Activated T-helper 1 cell treated with Interleukin-2 at 50 U/mL for 16 hours (primary cell): ENCODE measurements at places on chromosomes 11 and 22.

- DNase-seq = no peak
Measured at GRCh38 chr22:25643232-25644000, 78.9 kb downstream of the GRK3 start.

DNA sequence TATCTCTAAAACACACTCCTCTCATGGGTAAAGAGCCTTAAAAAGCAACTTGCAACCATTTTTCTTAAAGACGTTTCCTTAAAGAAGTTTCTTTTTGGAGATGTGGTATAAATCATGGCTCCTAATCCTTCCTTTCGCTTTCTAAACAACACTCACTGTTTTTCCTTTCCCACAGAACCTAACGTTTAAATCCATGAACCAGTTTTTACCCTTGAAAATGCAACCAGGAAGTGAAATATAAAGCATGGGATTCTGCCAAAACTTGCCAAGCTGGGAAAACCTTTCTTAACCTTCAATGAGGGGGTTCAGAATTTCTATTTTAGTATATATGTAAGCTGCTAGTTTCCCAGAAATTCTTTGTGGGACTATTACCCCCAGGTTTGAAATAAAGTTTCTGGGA, 8.6 kb downstream of the PLEKHA7 start:
- no peak for DNase-seq

DNA sequence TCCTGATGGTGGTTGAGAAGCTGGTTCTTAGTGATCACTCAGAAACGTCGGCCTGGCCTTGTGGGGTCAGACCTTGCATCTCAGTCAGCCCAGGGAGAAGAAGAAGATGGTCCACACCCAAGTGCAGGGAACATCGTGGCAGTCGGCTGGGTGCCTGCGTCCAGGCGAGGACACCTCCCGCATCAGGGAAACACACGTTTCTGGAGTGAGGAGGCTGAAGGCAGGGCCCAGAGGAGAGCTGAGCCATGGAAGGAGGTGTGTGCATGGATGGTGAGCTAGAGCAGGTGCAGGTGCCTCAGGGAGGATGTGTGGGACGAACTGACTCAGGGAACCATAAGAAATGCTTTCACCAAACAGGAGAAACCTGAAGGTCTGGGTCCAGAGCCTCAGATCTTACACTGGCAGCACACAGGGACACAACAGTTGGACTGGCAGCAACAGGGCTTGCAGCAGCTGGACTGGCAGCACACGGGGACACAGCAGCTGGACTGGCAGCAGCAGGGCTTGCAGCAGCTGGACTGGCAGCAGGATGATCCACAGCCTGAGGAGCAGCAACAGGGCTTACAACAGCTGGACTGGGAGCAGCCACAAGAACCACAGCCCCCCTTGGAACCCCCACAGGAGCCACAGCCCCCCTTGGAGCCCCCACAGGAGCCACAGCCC, 632 bp downstream of the KRTAP5-2 start:
- no peak for DNase-seq

GRCh38 chr11:41308286-41308685, 151.2 kb downstream of the LRRC4C start:
- DNase-seq = no peak

DNA sequence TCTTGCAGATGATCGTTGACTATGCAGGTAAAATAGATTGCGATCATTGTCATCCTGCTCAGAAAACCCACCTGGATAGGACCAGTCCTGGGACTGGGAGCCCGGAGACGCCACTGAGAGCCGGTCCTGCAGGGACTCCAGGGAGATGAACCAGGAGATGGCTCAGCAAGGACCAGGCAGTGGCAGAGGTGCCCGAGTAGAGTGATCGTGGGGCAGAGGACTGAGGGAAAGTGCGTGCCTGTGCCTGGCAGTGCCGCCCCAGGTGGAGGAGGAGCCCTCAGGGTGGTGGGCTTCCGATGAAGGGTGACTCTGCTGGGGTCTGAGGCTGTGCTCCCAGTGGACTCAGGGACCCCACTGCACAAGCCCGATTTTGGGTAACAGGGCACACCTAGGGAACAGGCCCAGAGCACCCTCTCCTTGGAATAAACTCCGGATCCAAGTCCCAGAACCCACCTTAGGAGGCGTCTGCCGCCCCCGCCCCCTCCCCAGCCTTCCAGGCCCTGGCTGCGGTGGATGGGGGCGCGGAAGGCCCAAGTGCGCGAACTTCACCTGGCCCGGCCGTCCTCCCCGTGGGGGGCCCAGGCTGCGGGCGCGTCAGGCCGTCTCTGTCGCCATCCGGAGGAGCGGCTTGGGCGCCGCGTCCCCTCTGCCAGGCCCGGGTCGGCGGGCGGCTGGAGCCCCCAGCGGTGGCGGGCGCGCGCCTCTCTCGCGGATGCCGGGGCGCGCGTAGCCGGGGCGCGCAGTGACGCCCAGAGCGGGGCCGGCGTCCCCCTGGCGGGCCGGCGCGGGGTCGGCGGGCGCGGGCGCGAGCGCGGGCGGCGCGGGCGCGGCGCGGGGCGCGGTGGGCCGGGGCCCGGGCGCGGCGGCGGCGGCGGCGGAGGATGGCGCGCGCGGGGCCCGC, 1338.8 kb downstream of the BRD1 start:
- no peak for DNase-seq

DNA sequence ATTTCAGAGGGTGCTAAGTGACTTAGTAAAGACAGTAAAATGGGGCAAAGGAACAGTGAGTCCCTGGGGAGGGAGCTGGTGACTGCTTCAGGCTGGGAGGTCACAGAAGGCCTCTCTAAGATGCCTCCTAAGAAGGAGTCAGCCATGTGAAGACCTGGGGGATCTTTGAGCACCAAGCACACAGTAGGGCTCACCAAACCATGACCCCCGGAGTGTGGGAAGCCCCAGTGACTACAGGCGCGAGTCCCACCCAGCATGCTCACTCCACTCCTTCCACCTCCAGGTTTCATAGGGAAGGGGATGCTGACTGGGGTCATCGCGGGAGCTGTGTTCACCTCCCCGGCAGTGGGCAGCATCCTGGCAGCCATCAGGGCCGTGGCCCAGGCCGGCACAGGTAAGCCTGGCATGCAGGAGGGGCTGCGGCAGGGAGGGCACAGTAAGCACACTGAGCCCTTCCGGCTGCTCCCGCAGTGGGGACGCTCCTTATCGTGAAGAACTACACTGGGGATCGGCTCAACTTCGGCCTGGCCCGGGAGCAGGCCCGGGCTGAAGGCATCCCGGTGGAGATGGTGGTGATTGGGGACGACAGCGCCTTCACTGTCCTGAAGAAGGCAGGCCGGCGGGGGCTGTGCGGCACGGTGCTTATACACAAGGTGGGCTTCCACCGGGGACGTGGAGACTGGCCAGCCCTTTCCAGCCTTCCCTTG, 5.9 kb downstream of the TKFC start:
- DNase-seq = no peak

DNA sequence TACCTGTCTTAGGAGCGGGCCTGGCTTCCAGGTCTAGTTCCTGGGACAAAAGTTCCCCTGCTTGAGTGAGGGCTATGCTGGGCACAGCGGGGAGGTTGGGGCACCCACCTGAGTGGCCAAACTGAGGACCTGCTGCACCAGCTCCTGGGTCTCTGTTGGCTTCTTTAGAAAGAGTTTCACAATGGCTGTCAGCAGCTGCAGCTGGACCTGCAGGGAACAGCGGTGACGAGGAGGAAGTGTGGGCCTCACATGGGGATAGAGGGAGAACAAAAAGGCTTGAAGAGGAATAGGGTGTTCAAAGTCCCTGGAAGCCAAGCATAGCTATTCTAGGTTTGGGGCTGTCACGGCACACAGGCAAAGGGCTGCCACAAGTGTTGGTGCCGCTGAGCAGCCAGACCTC, 26.7 kb upstream of the RASL10A start:
- no peak for DNase-seq

GRCh38 chr11:30585892-30586250, 282 bp downstream of the MPPED2 start:
- no peak for DNase-seq

DNA sequence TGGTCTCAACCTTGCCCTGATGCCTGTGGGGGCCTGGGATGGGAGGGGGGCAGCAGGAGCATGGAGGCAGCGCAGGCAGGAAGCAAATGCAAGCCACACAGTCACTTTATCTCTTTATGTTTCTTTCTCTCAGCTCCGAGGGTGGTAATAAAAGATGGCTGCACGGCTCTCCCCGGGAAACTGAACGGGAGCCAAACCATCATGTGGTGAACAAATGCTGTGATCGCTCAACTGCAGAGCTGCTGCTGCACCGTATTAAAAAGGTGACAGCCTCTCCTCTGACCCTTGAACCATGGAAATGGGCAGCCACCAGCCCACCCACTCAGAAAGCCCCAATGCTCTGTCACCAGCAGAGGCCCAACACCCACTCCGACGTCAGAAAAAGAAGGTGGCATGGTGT, 110.0 kb downstream of the TIMP3 start:
- DNase-seq = no peak

DNA sequence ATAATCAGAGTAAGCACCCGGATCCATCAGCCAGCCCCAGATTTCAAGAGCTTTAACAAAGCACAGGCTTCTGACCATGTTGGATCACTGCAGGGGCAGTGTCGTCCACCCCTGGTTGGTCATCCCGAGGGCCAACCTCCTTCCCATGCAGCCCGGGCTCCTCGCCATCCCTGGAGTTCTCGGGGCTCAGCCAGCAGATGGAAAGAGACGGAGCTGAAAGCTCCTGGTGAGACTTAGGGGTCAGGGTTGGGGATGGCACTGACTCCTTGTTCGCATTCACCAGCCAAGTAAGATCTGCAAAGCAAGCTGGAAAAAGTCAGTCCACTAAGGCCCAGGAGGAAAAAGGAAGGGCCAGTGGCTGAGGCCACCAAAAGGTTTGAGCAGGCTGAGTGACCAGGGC, 888.9 kb downstream of the BRD1 start:
- no peak for DNase-seq

- DNase-seq = no peak
Measured at GRCh38 chr11:93330446-93330984, at the start of gene DEUP1. TSS of gene DEUP1 (plus strand) at chr11:93330742. CDS start at chr11:93332260, 1,518 bp downstream.

DNA sequence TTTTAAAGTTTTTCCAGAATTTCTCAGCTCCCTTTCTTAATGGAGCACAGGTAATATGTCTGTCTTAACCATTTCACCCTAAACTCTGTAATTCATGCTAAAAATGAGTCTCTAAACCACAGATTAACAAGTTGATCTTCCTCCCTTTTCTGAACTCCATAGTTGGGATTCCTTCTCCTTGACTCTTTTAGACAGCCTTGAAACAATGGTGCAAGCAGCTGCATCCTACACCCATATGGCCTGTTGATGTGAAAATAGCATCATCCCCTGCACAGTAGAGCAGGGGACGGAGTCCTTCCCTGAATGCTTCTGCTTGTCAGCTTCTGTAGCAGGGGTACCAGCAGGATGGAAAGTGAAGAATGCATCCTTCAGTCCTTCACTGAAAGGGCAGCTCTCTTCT, 192.8 kb upstream of the SORL1-AS1 start:
- no peak for DNase-seq

DNA sequence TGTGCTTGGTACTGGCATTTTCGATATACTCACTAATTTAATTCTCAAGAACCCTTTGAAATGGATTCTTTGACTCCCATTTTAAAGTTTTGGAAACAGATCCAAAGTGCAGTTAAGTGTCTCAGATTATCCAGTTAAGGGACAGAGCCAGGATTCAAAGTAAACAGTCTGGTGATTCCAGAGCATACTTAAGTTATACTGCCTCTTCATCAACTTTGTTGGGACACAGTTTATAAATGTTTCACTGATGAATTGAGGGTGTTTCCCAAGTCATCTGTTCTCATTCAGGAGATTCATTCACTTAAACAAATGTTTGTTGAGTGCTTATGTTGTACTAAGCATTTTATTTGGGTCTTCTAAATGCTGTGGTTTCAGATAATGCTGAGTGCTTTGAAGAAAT, 17.1 kb downstream of the KDM2A start:
- no peak for DNase-seq

DNA sequence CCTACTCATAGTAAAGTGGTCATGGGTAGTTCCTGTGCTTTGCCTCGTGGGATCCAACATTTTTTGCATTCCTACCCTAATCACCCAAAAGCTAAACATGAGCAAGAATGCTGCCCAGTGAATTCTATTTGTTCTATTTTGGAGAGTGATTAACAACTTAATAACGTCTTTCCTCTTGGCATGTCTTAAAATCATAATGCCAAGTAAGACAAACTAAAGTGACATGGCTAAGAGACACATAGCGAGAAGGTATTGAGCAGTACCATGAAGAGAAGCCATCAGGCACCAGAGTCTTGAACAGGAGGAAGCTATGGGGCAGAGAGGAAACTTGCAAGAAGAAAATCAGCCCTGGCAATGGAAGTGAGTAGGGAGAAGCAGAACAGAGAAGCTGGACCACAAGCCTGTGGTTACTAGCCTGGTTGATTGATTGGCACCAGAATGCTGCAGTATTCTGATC, 32.0 kb downstream of the EXPH5 start:
- no peak for DNase-seq

DNA sequence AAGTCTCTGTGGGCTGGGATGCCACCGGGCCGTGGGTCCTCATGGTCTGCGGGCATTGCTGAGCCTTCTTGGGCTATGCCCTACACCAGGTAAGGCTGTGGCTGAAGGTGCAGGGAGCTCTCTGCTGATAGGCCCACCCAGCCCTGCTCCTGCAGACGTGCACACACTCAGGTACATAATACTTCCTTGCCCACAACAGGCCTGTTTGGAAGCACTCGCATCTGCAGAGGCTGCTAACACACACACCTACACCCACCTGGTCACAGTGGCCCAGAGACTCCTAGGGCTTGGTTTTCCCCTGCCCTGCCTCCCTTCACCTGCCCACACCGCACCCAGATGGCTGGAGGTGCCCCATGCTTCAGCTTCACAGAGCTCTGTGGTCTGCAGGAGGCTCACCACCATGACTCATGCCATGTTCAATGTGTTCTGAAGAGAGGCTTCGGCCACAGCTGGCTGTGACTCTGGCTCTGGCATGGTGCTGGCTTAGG, 72.8 kb upstream of the KCNQ1OT1 start:
- no peak for DNase-seq

DNA sequence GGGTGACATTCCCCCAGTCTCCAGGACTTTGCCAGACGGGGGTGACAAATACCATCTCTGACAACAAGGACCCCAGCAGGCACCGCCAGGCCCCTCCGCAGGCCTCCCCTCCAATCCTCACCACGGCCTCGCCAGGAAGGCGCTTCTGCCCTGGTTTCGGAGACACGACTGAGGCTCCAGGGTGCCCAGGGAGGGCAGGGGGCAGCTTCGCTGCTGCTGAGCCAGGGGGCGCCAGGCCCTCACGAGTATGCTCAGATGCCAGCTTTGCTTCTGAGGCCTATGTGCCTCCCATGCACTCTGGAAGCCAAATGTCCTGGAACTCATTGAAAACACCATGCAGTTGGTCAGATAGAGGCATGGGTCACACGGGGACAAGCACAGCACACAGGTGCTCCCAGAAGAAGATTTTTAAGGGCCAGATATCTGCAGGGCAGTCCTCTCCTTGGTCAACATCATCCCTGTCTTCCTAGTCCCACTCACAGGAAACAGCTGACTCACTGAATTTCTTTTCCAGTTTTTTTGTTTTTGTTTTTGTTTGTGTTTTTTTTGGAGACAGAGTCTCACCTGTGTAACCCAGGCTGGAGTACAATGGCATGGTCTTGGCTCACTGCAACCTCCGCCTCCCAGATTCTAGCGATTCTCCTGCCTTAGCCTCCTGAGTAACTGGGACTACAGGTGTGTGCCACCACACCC, 19.9 kb downstream of the BID start:
- DNase-seq = no peak
